ENCODE measurements at places on chromosomes 6 and 20. TPM values are rescaled to one million over a fixed set of nuclear protein-coding genes. Genes with fewer than 3 reads are reported as not detected.

Gene SIRPA
- 52.3 TPM for total RNA-seq

GRCh38 chr6:152356662-152357061 lies 280.5 kb downstream of the SYNE1 start:
- no peak for DNase-seq

- DNase-seq: no peak
These were observed 40.5 kb upstream of the OSTM1 start for GRCh38 chr6:108114841-108115597.

- DNase-seq: no peak
These were observed 48.9 kb upstream of the TFAP2A start for GRCh38 chr6:10463491-10464481.

DNA sequence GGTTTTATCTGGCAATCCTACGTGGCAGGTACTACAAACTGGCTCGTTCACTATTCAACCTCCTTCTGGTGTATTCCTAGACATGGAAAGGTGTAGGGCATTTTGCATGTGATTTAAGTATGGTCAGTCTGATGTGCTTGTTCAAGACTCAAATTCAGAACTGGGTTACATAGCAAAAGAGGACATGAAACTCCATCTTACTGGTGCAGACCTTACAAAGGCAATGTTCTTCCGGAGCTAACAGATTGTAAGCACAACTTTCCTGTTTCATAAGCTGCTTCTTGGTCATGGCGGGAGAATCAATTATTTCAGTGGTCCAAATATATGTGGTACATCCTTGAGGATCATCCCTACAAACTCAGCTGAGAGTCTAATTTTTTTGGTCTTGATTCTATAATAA lies 703.4 kb downstream of the EPM2A start:
- no peak for DNase-seq
